ENCODE measurements at places on chromosomes 7 and 10.
A peak's percentile ranks its signal among the peaks of the same experiment; 100 is the strongest.

- peak; percentile 9 for DNase-seq
These were observed 102.0 kb upstream of the INSYN2A start for GRCh38 chr10:127298381-127298780.

- no peak for DNase-seq
These were observed 1156.6 kb upstream of the AUTS2 start for GRCh38 chr7:68441645-68442044.

DNA sequence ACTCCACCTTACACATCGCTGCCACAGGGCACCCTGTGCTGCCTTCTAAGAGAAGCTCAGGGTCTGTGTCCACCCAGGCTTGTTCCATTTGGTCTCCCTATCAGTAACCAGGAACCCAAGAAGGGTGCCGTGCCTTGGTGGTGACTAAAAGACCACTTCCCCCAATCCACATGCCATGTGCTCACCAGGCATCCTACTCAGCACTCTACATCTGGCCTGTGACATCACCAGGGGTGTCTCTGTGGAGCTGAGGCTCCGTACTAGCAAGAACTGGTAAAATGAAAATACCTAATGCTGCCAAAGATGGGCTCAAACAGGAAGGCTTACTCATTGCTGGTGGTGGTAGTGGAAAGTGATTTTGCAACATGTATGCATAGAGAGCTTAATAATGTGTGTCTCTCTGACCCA lies 19.0 kb upstream of the C10orf71 start:
- no peak for DNase-seq

DNA sequence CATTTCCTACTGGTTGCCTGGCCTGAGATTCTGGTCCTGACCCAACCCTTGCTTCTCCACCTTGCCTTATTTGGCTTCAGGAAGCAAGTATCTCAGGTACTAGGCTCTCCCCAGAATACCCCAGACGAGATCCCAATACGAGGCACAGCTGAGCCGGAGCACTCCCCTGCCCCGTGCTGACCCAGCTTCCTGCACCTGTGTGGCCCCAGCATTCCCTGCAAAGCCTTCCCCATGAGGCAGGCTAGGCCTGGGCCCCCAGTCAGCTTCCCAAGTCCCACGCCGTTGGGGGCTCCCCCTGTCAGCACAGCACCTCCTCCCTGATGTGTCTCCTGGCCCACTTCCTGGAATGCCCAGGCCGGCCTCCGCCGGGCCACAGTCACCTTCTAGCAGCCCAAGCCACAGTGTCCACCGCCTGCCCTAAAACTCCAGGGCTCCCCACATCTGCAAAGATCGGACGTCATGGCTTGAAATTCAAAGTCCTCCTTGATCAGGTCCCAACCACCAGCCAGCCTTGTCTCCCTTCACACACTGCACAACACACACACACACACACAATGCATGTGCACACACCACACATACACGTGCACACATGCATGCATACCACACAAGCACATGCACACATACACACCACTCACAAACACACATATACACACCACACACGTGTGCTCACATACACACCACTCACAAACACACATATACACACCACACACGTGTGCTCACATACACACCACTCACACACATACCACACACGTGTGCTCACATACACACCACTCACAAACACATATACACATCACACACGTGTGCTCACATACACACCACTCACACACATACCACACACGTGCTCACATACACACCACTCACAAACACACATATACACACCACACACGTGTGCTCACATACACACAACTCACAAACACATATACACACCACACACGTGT lies 78.9 kb upstream of the FOXK1 start:
- no peak for DNase-seq

GRCh38 chr7:39367943-39368342 lies 198.3 kb upstream of the YAE1 start:
- DNase-seq, result no peak

- no peak for DNase-seq
These were observed 10.2 kb downstream of the PLEKHA8 start for GRCh38 chr7:30038196-30038980.

DNA sequence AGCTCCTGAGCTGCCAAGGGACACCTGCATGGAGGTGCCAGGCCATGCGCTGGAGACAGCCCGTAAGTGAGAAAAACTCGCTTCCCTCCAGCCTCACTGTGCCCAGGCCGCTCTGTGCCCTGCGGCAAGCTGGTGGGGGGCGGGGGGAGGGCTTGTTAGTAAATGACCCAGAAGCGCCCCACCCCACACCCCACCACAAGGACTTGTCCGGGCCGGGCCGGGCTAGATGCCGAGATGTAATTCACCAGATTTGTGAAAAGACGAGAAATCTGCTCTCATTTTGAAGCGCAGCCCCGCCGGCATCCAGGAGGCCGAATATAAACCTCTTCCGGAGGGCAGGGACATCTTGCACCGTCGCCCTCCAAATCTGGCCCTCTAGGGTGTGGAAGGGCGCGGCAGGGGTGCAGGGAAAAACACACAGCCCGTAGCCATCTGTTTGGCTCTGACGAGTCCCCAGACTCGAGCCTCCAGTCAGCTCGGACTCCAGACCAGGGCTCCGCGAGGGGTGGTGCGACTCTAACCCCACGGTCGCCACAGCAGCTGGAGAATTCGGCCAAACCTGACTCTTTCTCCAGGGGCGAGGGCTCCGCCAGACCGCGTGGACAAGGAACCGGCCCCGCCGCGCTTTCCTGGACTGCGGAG lies 14.8 kb downstream of the TLX1 start:
- DNase-seq, result no peak

DNA sequence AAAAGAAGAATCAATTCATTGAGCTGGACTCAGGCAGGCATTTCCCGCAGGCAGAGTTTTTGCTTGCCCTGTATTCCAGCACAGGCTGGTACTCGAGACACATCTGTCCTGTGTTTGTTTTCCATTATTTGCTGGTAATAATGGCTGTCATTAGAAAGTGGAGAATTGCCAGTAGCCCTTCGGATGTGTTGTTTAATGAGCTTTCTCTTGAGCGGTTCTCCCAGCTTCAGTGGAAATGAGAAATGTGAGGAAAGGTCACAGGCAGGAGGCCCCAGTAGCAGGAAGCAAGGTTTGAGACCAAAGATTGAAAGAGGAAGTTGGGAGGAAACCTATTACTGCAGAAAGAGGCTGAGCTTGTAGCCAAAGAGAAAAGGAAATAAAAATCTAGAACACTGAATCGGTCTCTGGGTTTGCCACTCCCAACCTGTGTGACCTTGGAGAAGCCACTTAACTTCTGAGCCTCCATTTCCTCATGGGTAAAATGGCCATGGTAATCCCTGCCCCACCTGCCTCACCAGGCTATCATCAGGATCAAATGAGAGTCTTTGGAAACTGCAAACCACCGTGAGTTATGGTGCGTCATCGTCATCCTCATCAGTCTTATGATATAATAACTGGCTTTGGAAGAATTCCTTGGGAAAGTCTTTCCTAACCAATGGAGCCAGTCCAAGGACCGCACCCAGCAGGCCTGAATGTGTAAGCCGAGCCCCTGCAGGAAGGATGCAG lies 67.7 kb downstream of the TACR2 start:
- DNase-seq, result no peak

- no peak for DNase-seq
These were observed 11.5 kb upstream of the GPER1 start for GRCh38 chr7:1076184-1077072.

- no peak for DNase-seq
These were observed 142.4 kb downstream of the EGFR start for GRCh38 chr7:55161154-55161687.

GRCh38 chr10:43162604-43163003 lies 24.4 kb downstream of the CSGALNACT2 start:
- no peak for DNase-seq

- DNase-seq, result no peak
These were observed 697 bp upstream of the SNX13 start for GRCh38 chr7:17940951-17941431.

DNA sequence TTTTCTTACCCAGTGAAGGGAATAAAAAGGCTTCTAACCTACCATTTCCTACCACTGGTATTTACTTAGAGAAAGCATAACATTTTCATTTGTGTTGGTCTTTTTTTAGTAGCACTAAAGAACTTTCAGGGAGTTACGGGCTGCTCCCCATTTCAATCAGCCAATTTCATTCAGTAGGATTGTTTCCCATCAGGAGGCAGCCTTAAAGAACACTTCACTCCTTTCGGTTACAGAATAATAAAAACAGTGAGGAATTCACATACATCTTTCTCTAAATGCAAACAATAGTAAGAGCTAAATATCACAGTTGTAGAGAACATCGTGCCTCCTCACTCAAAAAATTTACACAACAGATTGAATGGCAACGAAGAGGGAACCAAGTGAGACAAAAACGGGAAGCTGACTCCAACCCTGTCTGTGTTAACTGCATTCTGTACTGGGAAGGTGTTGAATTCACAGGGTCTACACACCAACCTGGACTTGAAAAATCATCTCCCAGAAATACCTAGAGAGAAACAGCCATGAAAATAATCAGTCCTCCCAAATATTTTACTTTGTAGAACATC lies 55.5 kb upstream of the ABLIM1 start:
- no peak for DNase-seq

GRCh38 chr10:114491419-114491818 lies 87.1 kb upstream of the AFAP1L2 start:
- no peak for DNase-seq

GRCh38 chr10:16952080-16952479 lies 134.9 kb upstream of the RSU1 start:
- DNase-seq, result no peak

GRCh38 chr10:119754085-119754484 lies 28.2 kb downstream of the INPP5F start:
- no peak for DNase-seq

DNA sequence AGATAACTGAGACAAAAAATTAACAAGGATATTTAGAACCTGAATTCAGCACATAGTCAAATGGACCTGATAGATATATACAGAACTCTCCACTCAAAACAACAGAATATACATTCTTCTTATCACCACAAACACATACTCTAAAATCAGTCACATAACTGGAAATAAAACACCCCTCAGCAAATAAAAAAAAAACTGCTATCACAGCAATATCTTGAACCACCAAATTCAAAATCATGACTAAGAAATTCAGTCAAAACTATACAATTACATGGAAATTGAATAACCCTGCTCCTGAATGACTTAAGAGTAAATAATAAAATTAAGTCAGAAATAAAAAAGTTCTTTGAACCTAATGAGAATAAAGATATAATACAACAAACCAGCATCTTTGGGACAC lies 30.0 kb upstream of the ZNF722 start:
- no peak for DNase-seq

DNA sequence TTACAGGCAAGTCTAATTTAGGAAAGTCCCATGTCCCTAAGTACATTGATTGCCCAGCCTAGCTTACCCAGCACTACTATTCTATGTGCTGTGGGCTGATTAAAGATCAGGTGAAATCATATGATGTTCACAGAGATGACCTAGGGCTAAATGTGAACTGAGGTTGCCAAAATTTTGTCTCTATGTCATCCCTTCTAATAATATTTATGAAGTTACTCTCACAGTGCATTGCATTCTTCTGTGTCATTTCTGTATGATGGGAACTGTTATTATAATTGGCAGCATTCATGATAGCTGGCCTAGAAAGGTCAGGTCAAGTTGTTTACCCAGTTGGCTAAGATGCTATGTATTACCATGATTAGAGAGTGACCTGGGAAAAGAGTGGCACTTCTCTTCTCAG lies 2.8 kb upstream of the PDK4 start:
- no peak for DNase-seq

DNA sequence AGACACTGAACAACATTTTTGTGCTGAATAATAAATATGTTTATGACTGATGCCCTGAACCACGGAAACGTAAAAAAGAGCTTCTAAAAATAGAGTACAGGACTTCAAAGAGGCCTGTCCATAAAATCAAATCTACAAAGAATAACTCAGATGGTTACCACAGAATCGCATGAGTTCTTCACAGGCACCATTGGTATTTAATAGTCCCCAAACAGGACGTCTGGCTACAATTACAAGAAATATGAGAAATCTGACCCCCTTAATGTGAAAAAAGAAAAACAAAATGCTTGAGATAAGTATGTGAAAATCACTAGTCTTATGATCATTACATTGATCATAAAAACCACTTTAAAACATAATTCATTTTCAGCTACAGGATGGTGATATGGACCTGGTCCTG lies 20.8 kb downstream of the CYTH3 start:
- DNase-seq, result no peak

GRCh38 chr10:79443338-79444198 lies 1.9 kb downstream of the ZCCHC24 start:
- no peak for DNase-seq

DNA sequence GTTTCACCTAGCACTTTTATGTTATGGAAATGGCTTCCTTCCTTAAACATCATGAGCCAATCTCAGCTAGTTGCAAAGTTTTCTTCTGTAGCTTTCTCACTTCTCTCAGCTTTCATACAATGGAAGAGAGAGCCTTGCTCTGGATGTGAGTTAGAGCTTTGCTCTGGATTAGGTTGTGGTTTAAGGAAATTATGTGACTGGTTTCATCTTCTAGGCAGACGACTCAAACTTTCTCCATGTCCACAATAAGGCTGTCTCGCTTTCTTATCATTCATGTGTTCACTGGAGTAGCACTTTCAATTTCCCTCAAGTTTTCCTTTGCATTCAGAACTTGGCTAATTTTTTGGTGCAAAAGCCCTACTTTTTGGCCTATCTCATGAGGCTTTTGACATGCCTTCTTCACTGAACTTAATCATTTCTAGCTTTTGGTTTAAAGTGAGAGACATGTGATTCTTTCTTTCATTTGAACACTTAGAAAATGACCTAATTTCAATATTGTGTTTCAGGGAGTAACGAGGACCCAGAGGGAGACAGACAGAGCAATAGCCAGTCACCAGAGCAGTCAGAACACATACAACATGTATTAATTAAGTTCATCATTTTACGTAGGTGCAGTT lies 49.8 kb downstream of the CNOT4 start:
- no peak for DNase-seq

- DNase-seq, result no peak
These were observed 62.4 kb downstream of the ITGB8 start for GRCh38 chr7:20393021-20393610.

DNA sequence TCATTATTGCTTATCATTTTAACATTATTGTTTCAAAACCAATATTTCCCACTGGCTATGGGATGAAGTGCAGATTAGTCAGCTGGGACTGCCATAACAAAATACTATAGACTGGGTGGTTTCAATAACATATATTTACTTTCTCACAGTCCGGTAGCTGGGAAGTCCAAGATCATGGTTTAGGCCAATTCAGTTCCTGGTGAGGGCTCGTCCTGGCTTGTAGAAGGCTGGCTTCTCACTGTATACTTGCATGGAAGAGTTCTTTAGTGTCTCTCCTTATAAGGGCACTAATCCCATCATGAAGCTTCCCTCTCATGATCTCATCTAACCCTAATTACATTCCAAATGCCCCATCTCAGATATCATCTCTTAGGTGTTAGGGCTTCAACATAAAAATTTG lies 101.3 kb downstream of the CHRM2 start:
- DNase-seq, result no peak
